ENCODE measurements at places on chromosomes 7 and 10.

- no peak for DNase-seq
These were observed 59.8 kb downstream of the TMEM178B start for GRCh38 chr7:141133646-141134045.

GRCh38 chr10:57905861-57906260 is 361.8 kb downstream of the IPMK start:
- no peak for DNase-seq

DNA sequence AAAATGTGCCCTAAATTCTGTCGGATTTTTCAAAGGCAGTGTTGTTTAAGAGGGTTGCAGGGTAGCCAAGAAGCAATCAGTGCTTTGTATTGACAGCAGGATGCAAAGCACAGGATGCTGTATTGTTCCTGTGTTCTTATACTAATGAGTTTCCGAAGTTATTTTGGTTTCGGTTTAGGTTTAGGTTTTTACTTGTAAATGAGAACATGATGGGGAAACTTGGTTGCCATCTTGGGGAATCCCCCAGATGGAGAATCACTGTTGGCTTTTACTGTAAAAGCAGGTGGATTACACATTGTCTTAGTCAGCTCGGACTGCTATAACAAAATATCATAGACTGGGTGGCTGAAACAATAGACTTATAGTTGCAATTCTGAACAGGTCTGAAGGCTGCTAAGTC is 72.1 kb downstream of the INHBA start:
- DNase-seq, result peak; percentile 2

DNA sequence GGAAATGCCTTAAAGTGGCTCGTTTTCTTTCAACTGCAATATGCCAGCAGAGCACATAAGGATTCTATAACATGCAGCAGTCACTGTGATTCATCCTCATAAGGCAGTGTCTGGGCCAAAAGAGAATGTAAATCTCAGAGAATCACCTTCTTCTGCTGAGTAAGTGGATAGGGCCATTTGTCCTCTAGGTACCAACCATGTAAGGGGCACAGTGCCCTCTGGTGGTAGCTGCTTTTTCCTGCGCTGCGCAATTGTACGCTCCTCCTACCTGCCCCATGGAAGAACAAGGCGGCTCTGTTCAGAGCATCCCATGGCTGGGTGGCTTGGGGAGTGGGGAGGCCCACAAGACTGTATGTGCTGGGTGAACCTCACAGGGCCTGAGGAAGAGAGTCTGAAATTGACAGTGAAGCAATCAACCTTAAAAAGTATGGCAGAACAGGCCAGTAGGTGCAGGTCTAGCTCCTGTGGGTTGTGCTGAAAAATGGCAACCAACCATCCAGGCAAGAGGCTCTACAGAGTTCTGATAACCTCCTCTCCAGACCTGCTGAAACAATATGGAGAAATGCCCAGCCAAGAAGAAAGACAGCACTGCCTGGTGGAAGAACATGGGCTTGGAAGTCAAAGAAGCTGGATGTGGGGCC is 78.6 kb upstream of the C10orf90 start:
- DNase-seq, result no peak

- DNase-seq, result no peak
These were observed 8.0 kb upstream of the SMARCD3 start for GRCh38 chr7:151256410-151257045.

DNA sequence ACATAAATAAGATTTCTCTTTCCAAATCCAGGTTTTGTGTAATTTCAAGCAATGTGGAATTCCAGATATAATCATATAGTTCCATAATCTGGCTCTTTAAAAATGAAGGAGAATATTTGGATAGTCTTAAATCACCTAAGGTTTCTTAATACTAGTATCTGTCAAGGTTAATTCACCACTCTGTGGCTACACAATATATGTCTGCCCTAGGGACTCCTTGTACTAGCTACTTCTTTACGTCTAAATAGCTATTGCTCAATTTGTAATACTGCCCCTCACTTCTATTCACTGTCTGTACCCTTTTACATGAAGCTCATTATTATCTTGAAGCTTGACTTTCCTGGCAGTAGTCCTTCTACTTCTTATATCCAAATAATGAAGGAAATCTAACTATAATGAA is 47.2 kb downstream of the CACNA2D1 start:
- DNase-seq, result no peak

GRCh38 chr7:22174574-22174953 is 182.4 kb downstream of the RAPGEF5 start:
- no peak for DNase-seq

GRCh38 chr10:7337431-7338171 is 73.2 kb downstream of the SFMBT2 start:
- DNase-seq, result peak; percentile 6

DNA sequence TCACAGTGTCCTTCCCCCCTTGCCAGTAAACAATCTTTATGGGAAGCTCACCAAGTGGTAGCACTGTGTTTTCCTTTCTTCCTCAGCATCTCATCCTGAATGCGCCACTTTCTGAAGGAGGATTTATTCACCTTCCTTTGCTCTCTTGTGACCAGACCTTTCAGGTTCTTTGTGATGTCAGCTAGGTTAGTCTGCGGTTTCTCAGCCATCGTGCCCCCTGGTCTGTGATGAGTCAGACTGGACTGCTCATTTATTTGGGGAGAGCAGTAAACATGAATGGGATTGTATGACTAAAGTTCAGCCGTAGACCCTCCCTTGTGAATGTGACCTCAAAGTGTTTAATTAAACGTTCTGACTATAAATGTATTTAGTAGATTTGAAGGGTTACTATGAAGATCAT is 235.1 kb upstream of the CELF2 start:
- no peak for DNase-seq

DNA sequence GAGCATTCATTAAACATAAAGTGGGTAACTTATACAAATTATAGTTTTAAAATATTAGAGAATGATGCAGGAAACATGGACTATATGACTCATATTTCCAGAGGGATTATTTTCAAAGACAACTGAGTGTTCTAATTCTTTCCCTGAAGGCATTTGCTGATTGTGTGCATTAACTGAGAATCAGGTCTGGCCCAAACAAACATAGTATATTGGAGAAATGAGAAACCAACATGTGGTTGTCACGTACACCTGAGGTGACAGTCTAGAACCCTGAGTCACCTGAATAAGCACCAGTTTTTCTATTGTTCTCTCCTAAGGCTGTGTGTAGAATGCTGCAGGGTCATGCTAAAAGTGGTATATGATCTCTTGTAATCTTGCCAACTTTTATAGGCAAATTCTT is 1125.7 kb downstream of the XPNPEP1 start:
- no peak for DNase-seq

DNA sequence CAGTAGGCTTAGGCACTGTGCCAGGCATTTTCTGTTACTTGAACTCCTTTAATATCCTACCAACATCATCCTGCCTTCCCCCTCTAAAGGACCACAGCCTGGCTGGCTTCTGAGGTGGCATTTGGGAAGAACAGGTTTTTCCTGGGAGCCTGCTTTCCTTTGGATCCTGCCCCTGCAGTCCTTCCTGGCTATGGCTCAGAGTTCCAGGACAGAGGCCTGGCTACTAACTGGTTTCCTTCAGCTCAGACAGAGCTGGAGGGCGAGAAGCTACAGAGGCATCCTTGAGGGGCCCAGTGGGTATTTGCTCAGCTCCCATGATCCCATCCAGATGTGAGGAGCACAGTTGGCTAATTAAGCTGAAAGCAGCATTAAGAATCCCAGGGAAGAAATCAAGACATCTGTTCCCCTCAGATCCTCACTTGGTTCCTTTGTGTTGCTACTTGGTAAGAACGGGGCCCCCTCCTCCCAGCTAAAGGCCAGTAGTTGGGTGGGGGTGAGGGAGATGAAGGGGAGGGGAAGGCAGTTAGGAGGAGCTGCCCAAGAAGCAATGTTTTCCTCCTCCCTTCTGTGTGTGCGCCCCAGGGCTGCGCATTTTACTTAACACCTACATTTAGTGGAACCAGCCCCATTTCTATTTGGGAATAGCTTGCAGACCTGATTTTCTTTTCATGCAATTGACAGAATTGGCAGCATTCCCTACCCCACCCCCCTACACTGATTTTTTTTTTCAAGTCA is 142.6 kb upstream of the SORCS3 start:
- no peak for DNase-seq

- no peak for DNase-seq
These were observed 56.6 kb downstream of the BMPER start for GRCh38 chr7:33961948-33962347.

DNA sequence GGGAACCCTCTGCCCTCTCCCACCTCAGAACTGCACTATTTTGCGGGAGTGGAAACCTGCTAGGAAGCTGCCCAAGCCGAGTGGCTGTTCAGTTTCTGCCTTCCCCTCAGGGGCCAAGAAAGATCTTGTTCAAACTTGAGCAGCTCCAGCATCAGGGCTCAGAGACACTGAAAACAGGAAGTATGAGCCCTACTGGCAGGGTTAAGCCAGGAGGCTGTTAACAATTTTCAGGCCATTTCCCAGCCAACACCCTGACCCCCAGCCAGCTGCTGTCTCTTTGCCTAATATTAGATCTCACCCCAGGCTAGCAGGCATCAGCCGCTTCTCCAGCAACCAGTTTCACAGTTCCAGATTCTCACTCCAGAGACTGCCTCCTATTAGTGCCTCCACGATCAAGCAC is 9.2 kb downstream of the PLAU start:
- DNase-seq, result no peak

- DNase-seq, result no peak
These were observed 77.5 kb upstream of the PHYHIPL start for GRCh38 chr10:59098831-59099452.

DNA sequence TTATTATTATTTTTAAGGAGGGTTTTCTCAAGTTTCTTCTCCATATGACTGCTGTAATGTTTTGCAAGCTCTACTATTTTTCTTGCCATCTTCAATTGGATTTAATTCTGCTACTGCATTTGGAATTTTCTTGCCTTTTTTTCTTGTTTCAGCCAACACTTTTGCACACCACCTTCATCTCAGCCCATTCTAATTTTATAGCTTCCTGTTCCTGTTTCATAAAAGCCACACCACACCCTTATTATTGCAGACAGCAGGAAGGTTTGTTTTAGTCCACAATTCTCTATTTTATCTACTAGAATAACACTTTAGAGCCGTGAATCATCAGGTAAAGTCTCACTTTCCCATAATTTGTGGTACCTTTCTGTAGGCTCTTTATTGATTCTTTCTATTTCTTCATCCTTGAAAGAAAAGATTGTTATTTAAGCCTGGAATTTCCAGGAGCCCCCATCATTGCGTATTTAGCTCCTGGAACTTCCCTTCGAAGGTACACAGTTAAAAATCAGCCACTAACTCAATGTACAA is 209.3 kb upstream of the TBX20 start:
- no peak for DNase-seq
